AML-193 (cell line): ENCODE measurements at places on chromosomes 1 and 21.

DNA sequence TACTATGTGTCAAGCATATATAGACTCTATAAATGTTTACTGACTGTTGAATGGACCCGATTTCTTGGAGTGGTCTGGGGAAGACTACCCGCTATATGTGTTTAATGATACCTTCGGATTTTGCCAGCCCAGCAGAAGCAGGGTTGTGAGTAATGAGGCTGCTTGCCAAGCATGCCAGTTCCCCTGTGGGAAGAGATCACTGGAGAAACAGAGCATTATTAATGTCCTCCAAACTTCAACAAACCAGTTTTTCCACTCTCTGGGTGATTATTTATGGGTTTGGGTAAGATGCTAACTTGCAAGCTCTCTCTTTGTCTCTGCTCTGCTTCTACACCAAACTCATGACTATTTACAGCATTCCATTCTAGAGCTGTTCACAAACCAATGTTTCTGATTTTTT, 25.1 kb upstream of the PHGDH start:
- no peak for DNase-seq

DNA sequence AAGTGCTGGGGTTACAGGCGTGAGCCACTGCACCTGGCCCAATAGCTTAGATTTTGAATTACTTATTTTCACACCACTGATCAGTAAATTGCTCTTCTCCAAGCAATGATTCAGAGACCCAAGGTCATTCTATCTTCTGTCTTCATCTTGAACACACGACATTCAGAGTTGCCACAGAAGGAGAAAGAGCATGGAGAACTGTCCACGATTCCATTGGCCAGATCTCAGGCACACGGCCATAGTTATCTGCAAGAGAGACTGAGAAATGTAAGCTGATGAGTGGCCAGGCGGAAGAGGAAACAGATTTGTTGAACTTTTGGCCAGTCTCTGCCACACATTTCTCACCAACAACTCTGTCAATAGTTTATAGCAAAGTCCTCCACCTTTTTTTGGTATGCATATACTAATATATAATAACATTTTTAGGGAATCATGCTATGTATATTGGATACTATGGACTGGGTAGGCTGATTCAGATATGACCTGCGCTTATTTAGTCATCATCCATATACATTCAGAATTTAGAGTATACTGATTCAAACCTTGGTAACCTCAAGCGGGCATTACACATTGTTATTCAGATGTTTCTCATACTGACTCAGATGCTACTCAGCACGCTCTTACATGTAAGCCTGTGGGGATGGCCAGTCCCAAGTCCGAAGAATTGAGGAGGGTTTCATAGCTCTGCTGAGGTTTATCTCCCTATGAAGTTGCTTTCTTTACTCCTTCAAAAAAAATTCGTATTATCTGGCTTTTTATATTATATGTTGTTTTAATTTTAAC, 25.5 kb upstream of the CAP1 start:
- DNase-seq, result no peak

DNA sequence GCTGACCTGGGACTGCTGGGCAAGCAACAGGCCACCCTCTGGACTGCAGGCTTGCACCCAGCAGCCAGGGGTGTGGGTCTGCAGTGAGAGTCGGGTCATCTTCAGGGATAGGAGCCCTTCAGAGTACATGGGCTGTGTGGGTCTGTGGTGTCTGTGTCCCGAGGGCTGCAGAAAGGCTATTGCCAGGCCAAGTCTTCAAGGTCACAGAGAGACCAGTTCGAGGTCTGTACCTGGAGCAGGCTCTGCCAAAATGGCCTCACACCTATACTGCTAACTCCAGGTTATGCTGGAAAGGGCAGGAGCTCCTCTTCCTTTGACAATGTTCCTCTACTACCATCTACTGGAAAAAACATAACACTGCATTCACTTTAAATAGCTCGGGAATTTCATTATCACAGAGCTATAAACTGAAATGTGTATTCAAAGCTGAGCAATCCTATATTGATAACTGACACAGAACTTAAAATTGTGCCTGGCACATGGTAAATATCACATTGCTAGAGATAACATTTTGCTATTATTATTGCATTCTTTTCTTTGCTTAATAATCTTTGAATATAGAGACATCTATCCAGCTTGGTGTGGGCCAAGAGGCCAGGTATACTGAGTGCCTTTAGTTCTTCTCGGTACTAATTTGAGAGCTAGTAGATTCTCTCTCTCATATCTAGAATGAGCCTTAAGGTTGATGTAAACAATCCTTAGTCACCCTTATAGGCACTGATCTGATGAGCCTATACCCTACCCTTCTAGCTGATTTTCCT, 6.9 kb upstream of the DNAH14 start:
- DNase-seq, result peak; percentile 23

DNA sequence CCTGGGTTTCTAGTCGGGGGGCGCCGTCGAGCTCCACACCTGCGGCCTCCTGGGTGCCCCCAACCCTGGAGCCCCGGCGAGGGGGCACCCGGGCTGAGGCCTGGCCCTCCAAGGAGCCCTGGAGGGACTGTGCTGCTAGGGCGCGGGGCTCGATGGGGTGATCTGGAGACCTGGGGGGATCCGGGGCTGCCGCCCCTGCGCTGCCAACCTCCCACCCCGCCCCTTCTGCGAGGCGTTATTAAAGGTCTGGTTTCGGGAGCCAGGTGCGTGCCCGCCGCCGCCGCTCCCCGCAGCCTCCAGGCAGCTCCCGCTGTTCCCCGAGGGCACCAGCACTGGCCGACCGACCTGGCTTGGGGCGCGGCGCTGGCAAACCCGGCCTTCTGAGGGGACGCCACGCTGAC, 746 bp upstream of the POFUT2 start:
- DNase-seq, result no peak

- DNase-seq, result no peak
Measured at GRCh38 chr1:25906644-25907300, 553 bp upstream of the STMN1 start.

- no peak for DNase-seq
Measured at GRCh38 chr21:34885125-34885524, 164.0 kb downstream of the RUNX1 start.

DNA sequence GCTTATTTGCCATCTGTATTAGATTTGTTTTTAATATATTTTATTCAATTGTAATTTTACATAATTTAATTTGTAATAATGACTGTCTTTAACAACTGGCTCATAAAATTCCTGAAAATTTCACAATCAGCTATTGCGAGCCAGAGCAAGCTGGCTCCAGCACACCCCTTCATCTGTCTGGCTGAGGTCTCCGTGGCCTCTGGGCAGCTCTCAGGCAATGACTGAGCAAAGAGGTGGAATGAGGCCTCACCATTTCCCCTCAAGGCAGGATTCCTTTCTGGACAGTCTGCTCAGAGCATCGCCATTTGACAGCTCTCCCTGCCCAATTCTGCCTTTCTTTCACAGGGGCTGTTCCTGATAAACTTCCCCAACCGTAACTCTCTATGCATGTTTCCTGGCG, 5.8 kb upstream of the KANK4 start:
- no peak for DNase-seq

DNA sequence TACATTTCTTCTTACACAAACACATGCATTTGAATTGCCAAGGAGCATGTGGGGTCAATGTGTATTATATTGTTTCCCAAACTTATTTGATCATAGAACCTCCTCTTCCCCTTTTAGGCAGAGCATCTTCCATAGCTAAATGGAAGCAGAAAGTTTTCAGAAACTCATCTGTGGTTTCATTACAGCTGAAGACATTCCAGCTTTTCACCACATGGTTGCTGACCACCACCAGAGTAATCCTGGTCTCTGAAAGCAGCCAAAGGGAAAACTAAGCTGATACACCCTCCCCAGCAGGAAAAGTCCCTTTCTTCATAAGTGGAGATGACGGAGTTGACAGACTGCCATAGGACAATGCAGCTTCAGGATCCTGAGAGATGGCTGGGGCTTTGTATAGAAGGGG, 30.2 kb upstream of the OTUD3 start:
- no peak for DNase-seq

DNA sequence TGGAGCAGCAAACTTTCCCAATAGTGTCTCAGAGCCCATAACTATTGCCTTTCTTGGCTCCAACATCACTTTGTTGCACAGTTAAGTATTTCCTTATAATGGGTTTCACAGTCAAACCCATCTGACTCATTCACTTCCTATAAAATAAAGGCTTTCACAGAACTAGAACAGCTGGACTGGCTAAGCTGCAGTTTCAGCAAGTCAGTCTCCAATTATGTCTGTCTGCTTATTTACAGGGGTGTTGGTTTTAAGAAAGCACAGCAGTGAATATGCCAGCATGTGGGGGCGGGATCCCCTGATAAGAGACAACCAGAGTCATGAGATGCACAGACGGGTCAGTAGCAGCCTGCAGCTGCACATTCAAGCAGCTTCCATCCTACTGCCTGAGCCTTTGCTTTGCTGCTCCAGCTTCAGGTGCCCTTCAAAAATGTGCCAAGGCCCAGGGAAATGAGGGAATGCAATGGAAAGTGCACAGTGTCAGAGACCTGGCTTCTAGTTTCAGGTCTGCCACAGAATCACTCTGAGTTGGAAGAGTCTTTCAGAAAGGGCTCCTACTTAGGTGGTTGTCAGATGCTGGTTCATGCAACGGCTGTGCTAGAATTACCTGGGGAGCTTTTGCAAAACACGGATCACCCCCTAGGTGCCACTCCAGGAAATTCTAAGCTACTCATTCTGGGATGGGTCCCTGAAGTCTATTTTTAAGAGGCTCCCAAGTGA, 24.8 kb downstream of the RNF19B start:
- peak; percentile 70 for DNase-seq

GRCh38 chr1:201119206-201120197, 7.3 kb upstream of the CACNA1S start:
- DNase-seq, result no peak
